HS-27A (cell line): ENCODE measurements at places on chromosomes 6 and 20.

DNA sequence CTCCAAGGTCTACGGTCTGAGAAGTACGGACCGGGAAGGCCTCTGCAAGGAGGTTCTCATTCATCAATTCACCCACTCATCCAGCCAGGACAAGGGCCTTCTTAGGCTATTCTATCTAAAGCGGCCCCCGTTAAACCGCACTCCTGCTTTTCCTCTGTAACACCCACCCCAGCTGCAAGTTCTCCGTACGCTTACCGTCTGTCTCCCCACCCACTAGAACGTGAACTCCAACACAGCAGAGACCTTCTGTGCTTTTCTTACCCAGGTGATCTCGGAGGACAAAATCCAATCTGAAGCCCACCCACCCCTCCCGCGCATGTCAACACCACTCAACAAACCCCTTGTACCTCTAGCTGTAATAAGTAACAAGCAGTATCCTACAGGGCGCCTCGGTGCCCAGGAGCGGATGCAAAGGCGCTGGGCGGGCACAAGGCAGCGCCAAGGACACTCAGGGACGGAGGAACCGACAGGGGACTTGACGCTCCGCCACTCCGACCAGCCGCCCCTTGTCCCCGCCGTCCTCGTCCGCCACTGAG is 351 bp downstream of the AURKA start:
- no peak for DNase-seq

GRCh38 chr6:77707603-77708002 is 54.8 kb downstream of the MEI4 start:
- DNase-seq: no peak

- no peak for DNase-seq
Measured at GRCh38 chr6:120852293-120852849, 481.9 kb downstream of the TBC1D32 start.

DNA sequence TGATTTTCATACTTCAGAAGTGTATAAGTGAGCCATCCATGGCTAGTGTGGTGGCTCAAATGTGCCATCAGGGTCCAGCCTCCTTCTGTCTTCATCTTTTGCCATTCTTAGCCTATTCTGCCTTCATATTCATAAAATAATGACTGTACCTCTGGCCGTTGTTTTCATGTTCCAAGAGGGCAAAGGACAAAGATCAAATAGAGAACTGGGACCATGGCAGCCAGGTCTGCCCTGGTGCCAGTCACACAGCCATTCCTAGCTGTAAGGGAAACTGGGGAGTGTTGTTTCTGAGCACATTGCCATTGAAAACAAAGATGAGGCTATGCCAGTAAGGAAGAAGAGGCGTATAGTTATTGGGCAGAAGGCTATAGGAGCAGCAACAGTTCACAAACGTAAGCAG is 518.6 kb downstream of the TFAP2B start:
- DNase-seq: no peak

DNA sequence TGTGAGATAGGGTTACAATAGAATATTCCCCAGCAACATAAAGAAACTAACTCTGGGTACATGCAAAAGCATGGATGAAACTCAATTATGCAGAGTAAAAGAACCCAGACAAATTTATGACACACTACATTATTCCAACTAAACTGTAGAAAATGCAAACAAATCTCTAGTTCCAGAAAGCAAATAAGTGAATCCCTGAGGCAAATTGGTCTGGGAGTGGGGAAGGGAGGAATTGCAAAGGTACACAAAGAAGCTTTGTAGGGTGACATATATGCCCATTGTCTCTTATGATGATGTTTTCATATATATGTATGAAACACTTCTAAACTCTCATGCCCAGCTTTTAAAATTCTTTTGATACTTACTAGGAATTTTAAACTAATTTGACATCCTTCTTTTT is 266.0 kb downstream of the CDKAL1 start:
- no peak for DNase-seq

DNA sequence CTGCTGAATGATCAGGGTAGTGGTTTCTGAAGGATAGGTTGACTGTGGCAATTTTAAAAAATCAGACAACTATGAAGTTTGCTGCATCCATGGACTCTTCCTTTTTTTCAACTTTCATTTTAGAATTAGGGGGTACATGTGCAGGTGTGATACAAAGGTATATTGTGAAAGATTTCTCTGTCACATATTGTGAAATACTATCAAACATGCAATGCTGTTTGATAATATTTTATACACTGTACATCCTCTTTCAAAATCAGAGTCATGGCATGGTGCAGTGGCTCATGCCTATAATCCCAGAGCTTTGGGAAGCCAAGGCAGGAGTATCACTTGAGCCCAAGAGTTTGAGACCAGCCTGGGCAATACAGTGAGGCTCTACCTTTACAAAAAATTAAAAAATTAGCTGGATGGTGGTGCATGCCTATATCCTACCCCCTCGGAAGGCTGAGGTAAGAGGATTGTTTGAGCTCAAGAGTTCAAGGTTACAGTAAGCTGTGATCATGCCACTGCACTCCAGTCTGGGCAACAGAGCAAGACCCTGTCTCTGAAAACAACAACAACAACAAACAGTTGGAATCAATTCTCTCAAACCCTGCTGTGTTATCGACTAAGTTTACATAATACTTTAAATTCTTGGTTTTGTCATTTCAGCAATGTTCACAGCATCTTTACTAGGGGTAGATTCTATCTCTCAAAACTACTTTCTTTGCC is 4.6 kb downstream of the WFDC12 start:
- DNase-seq: no peak

DNA sequence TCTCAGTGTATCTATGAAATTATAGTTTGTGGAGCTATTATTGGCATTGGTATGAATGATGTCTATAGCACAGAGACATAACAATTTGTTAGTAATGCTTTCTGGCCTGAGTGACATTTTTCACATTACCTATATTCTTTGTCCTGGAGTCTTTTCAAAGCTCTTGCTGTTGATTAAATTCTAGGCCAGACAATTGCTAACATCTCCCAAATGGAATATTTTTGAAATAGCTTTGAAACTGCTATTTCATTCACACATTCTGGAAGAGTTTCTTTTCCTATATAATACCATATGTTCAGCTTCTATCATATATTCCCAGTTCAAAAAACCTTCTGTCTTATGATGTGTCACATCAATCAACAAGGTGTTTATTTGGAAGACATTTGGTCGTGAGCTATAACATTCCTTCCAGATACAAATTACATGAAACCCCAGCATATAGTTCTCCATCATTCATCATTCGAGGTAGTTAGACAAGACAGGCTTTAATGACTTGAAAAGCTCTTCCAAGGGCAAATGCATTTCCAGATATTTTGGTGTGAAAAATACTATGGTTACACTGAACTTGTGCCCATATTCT is 452.8 kb downstream of the KHDRBS2 start:
- DNase-seq: no peak
